AG08396 (cell line): ENCODE measurements at places on chromosomes 2 and 18.

GRCh38 chr2:233369462-233369861 lies 15.2 kb downstream of the DGKD start:
- no peak for DNase-seq

DNA sequence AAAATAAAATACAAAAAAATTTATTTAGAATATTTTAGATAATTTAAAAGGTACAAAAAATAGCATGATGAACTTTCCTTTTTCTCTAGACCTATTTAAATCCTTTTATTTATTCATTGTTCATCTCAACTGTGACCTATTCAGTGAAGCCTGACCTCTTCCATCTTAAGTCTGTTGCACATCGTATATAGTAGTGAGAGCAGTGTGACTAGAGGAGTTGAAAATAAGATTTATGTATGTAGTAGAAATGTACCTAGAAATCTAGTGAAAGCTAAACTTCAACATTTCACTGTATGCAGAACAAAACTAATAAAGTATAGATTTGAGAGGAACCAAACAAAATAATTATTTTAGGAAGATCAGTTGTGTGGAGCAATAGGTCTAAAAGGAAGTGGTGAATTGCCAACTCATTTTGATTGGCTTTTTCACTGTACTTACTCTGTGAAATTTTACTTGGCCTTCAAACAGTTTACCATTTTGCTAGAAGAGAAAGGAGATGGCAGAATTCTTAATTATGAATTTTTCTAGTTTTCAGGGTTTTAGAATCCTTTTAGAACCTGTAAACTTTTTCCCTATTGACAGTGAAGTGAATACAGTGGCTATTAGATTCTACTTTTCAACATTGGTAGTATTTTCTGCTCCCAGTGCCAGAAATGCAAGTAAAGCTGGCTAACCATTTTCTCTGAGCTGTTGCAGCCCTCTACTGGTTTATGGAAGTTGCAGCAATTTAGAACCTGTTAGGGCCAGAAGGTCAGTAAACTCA lies 11.0 kb downstream of the ANKRD12 start:
- peak; percentile 53 for DNase-seq

GRCh38 chr2:98806236-98806697 lies 75.3 kb upstream of the MGAT4A start:
- DNase-seq, result no peak

GRCh38 chr2:205273627-205274026 lies 408.7 kb upstream of the NRP2 start:
- DNase-seq, result no peak

DNA sequence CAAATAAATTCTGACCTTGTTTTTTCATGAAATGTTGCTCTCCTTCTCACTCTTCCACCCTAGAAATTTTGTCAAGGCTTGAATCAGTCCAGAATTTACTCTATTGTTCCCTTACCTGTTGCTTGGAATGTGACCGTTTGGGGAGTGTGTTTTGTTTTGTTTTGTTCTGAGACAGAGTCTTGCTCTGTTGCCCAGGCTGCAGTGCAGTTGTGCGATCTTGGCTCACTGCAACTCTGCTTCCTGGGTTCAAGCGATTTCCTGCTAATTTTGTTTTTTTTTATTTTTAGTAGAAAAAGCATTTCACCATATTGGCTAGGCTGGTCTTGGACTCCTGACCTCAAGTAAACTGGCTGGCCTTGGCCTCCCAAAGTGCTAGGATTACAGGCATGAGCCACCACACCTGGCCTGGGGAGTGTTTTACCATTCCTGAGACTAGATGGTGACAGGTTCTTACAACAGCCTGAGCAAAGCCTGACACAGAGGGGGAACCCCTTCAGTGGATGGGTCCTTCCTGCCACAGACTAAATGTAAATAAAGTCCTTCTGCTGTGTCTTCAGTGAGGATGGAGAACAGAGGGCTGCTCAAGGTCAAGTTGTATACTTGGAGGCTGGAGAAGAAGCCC lies 52.0 kb downstream of the HAUS1 start:
- DNase-seq, result no peak

DNA sequence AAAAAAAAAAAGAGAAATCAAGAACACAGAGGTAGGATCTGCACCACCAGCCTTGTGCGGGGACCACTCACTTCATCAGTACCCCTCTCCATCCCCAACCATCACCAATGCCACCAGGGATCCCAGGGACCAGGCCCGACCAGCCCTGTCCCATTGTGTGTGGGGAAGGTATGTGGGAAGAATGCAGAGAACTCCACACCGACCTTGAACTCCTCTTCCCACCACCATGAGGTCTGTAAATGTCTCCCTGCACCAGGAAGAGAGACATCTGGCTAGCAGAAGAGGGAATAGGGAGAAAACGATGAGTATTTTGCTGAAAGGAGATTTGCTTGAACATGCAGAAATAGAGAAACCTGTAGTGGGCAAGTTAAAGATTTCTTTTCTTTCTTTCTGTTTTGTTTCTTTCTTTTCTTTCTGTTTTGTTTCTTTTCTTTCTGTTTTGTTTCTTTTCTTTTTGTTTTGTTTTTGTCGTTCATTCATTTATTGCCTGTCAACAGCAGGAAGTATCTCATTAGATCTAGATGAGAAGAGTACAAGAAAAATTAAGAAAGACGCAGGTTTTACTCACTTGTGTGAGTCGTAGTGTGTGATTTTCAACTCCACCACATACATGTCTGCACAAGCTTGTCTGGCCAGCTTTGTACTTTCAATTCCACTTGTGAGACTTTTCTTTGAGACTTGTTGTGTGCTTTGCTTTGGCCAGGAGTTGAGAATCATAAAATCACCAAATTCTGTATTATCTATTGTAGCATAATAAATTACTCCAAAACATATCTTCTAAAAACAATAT lies 179.8 kb upstream of the HAAO start:
- DNase-seq, result no peak

- no peak for DNase-seq
These were observed 42.0 kb downstream of the OXER1 start for GRCh38 chr2:42721898-42722297.

DNA sequence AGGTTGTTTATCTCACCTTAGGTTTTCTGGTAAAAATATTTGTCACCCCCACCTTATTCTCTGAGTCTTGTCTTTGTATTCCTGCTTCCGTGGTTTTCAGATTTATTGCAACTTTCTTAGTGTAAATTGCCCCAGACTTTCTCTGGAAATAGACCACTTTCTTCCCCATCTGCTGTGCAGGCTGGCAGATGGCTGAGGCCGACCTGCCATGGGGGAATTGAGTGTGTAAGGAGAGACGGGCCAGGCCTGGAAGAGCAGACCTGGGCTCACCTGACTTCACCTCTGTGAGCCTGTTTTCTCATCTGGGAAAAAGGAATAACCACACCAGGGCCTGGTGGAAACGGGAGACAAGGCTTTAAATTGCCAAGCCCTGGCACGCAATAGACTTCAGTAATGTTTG lies 44.9 kb downstream of the ACKR3 start:
- DNase-seq, result no peak

DNA sequence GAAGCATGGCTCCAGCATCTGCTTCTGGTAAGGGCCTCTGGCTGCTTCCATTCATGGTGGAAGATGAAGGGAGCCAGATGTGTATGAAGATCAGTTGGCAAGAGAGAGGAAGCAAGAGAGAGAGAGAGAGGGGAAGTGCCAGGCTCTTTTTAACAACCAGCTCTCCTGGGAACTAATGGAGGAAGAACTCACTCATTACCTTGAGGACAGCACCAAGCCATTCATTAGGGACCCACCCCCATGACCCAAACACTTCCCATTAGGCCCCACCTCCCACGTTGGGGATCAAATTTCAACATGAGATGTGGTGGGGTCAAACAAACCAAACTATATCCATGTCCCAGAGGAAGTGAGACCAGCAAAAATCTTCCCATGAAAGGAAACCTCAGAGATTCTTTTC lies 124.8 kb upstream of the SIX2 start:
- no peak for DNase-seq
